Stimulated activated CD4-positive, alpha-beta T cell treated with anti-CD3 and anti-CD28 coated beads, Interleukin-4, amount 100 ng/mL, for 1 hour (primary cell): ENCODE measurements at places on chromosomes 1 and 21.

DNA sequence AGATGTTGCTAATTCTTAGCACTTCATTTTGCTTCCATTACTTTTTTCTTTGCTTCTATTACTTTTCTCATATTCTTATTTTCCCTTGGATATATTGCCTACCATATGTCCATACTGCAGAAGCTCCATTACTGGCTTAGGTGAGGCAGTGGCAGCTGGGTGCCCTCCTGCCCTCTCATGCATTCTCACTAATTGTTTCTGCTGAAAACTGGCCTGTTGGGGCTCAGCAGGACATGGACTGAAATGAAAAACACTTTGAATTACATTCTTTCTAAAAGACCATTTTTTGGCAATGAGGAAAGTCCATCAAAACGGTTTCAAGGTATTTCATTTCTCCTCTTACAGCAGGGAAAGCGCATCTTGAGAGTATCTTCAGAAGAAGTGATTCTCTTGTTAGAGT, 122.9 kb downstream of the MAST2 start:
- DNase-seq: no peak

- DNase-seq: no peak
Observed at GRCh38 chr21:14046401-14046800, 164.4 kb downstream of the LIPI start.

- DNase-seq: no peak
Observed at GRCh38 chr1:63304410-63304809, 18.0 kb upstream of the FOXD3 start.

DNA sequence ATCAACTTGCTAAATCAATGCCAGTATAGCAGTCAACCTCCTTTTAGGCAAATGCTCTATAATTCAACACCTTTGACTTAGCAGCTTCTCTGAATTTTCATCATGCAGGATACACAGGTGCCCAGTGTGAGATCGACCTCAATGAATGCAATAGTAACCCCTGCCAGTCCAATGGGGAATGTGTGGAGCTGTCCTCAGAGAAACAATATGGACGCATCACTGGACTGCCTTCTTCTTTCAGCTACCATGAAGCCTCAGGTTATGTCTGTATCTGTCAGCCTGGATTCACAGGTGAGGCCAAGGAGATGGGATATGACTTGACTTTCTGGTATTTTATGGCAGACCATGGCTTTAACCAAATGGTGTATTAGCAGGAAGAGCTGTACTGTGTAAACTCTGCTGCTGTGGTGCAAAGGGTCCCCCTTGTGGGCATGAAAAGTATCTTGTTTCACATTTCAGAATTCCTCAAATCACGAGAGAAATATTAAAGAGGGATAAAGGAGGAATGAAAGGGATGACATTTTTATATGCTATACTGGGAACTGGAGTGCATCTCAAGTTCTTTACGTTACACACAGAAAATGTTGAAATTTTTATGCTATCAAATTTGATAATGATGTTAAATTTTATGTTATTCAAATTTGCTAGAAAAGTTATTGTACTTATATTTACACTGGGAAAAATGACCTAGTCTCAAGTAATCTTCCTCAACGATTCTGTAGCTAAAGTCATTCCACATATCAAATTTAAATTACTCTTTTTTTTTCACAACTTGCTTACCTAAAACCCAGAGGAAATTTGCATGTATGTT, 88.9 kb downstream of the CRB1 start:
- DNase-seq: no peak

DNA sequence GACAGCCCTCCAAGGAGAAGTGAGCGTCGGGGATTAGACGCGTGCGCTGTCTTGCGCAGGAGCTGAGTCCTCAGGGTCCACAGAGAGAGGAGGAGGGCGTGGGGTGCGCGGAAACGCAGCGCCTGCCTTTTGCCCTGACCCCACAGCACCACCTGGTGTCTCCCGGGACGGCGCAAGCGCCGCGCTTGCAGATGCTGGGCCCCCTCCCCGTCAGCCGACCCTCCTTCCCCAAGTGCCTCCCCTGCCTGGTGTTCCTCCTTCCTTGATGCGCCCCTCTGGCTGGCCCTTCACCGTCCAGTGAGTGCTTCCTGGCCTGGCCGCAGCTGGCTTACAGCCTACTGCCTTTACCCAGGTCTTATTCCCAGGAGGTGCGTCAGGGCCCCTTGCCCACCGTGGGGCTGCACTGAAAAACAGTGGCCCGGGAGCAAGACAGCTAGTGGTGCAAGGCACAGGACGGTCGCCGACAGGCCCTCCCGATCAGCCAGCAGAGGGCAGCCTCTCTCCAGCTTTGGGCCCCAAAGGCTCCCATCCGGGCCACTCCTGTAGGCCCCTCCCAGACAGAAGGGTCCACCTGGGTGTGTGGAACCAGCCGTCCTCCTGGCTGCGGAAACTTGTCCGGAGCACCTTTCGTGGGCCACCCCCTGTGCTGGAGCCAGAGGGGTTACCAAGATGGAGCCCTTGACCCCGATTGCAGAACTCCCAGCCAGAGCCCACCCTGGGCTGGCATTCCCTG, 12.9 kb upstream of the PHLDA3 start:
- DNase-seq: peak; percentile 82

DNA sequence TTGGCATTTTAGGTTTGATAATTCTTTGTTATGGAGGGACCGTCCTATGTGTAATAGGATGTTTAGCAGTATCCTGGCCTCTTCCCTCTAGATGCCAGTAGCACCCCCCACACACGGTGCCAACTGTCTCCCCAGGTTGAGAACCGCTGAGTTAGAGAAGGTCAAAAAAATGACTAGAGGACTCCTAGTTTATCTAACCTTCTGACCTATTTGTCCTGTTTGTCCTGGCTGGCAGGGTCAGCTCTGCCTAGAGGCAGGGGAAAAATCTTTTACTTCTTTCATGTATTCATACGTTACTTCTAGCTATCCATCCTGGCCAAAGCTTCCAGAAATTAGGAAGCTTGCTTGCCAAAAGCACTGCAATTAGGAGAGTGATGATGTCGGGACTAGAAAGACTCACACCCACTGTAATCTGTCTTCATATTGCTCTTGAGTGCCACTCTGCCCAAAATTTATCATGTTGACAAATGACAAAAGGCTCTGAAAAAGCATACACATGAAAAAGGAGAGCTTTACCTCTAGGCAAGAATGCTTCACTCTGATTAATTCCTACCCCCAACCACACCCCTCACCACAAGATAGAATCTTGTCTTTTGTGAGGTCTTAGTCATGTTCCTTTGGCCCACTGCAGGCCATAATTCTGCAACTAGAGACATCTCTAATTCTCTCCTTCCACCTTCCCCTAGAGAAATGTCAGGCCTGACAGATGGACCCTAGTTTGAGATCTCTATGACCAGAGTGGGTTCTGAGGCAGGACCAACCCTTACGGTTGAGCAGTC, 14.4 kb upstream of the AKR1A1 start:
- DNase-seq: no peak

DNA sequence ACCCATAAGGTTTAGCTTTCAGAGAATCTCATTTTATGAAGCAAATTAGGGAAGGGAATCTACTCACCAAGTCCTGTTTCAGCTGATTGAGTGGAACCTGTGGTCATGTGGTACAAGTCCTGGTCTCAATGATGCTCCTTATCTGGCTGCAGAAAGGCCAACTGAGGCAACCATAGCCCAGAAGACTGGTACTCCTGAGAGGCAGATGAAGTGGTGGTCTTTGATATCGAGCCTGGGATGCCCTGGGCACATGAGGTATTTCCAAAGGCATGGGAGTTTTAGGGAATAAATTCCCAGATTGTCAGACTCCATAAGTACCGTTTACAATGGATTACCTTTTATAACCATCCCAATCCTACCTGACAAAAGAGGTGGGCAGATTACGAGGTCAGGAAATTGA, 3.3 kb downstream of the MX1 start:
- no peak for DNase-seq

GRCh38 chr1:8780405-8780804, 37.0 kb downstream of the RERE start:
- DNase-seq: no peak
